ENCODE measurements at places on chromosomes 16 and 17.

- no peaks in the 10 kb centered on the region for H3K36me3 ChIP-seq
- H3K27me3 ChIP-seq: no peaks in the 10 kb centered on the region
- no peak overlapping the region for H3K27ac ChIP-seq
These were observed 30.3 kb downstream of the PIK3R5 start for GRCh38 chr17:8935191-8935590.

GRCh38 chr17:29126268-29126930 is 53.8 kb downstream of the MYO18A start:
- no peak for DNase-seq
- H3K4me1 ChIP-seq: no peaks in the 10 kb centered on the region
- H3K27me3 ChIP-seq: no peaks in the 10 kb centered on the region
- no peak overlapping the region for H3K4me3 ChIP-seq
- peaks cover 7% of the 10 kb centered on the region for H3K36me3 ChIP-seq
- H3K27ac ChIP-seq: no peak overlapping the region

- no peaks in the 10 kb centered on the region for H3K36me3 ChIP-seq
- H3K27me3 ChIP-seq: no peaks in the 10 kb centered on the region
These were observed 30.1 kb downstream of the GNGT2 start for GRCh38 chr17:49180303-49180702.

DNA sequence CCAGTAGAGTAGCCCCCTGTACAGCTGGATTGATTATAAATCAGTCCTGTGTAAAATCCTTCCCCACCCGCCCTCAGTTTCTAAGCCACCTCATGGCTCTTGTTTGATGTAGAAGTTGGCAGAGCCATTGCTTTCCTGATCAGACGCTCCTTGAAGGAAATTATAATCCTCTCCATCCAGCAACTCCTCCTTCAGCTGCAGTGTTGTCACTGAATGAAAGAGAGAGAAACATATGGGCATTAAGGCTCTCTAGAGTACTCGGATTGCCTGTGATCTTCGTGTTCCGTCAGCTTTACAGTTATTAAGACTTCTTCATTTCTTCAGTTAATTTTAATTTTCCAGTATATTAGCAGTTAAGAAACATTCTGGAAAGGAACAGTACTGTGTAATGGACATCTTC is 14.3 kb downstream of the NME2 start:
- no peak for DNase-seq
- H3K4me1 ChIP-seq: no peaks in the 10 kb centered on the region
- H3K4me3 ChIP-seq: no peak overlapping the region
- peaks cover 54% of the 10 kb centered on the region for H3K36me3 ChIP-seq

- no peaks in the 10 kb centered on the region for H3K27me3 ChIP-seq
- no peak for DNase-seq
These were observed 12.2 kb downstream of the DEXI start for GRCh38 chr16:10929853-10930754.

Measured in RWPE2 (cell line).